ENCODE measurements at places on chromosomes 11 and 22. TPM values are rescaled to one million over a fixed set of nuclear protein-coding genes. Genes with fewer than 3 reads are reported as not detected.
A peak's percentile ranks its signal among the peaks of the same experiment; 100 is the strongest.

Gene TRIM3
- total RNA-seq: 8.2 TPM

GRCh38 chr11:64826578-64827450 is 16.5 kb upstream of the MEN1 start:
- peak; percentile 43 for DNase-seq

DNA sequence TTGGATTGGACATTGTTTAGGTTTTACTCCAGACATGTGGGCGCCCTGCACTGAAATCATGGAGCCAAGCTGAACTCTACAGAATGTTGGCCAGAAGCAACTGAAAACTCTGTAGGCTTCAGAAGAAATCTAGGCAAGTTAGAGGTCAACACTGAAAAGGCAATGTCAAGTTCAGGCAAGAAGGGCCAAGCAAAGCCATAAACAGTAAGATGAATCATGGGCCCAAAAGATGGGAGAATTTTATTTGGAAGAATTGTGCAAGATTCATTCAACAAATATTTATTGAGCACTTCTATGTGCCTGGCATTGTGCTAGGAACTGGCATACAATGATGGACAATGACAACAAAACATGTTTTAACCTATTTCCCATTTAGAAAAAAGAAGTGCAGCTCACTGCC is 10.9 kb downstream of the HOATZ start:
- DNase-seq: no peak

DNA sequence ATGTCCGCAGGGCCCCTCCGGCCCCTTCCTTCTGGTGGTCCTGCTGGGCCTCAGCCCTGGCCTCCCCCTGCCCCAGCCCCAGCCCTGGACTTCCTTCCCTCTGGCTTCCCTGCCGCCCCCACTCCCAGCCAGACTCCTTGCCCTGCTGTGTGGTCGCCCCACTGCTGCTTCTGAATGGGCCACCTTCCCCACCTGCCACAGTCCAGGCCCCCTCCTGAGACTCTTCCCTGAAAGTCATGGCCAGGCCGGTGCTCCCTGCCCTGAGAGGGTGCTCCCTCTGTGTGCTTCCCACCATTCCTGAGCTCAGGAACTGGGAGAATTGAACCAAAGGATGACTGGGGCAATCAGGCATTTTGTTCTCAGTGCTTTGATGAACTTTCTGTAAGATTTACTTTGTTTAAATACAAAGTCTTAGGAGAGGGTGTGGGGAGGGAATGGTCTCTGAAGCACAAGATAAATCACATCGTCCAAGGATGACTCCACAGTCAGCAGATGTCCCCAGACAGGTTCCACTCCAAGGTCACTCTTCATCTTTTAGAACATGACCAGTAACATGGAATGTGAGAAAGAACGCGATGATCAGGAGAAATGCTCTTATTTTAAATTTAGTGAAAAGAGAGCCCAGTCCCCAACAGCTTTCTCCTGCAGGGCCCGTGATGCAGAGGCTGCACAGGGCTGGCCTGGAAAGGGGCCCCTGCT is 774 bp downstream of the APOBEC3D start:
- DNase-seq: no peak

DNA sequence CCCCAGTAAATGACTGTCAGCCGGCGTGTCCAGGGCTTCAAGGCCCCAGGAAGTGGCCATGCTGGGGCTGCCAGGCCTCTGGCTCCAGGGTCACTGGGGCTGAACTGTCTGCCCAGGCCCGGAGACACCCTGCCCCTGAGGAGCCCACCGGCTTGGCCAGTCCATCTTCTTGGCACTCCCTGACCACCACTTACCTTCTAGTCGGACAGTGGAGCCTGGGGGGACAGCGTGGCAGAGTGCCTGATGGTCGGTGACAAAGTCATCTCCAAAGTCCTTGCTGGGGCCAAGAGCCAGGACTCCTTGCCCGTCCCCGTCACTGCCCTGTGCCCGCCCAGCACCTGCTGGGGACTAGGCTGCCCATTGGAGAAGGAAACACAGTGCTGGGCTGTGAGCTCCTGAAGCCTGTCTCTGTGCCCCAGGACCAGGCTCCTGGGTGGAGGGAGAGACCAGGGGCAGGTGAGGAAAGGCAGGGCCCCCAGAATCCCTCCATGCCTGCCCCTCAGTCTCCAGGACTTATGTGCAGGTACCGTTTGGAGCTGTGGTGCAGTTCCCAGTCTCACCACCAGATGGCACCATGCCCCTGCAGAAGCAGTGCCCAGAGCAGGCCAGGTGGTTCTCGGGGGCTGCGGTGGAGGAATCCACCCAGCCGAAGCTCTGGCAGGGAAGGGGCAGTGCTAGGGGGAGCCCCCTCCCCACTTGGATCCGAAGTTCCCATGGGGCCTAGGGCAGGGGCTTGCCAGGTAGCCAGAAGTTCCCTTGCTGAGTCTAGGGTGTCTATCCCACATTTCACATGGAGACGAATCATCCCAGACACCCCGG is 6.0 kb upstream of the CCDC188 start:
- DNase-seq: peak; percentile 100

- no peak for DNase-seq
Measured at GRCh38 chr11:129944696-129945095, 49.3 kb upstream of the NFRKB start.

GRCh38 chr22:24106385-24107381 is 74.6 kb upstream of the SUSD2 start:
- no peak for DNase-seq

DNA sequence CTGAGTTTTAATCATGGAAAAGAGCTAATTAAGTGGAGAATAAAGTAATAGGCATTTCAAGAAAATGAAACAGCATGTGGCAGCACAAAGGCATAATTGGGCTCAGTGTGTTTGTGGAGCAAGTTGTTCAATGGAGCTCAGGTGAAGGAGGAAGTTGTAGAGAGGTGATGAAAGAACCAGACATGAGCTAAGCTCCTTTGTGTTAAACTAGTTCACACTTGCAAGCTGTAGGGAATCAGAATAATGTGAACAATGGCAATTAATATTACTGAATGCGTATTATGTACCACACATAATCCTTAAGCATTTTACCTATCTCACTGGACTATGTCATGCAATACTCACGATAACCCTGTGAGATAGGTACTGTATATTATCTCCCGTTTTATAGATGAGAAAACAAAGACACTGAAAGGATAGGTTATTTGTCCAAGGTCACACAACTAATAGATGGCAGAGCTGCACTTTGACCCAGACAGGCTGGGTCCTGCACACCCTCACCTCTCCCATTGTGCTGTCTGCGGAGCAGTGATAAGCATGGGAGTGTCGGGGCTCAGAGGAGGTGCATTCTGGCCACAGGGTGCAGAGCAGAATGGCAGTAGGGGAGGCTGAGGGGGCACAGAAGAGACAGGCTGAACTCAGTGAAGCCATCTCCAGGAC is 8.9 kb downstream of the OLFML1 start:
- DNase-seq: no peak

DNA sequence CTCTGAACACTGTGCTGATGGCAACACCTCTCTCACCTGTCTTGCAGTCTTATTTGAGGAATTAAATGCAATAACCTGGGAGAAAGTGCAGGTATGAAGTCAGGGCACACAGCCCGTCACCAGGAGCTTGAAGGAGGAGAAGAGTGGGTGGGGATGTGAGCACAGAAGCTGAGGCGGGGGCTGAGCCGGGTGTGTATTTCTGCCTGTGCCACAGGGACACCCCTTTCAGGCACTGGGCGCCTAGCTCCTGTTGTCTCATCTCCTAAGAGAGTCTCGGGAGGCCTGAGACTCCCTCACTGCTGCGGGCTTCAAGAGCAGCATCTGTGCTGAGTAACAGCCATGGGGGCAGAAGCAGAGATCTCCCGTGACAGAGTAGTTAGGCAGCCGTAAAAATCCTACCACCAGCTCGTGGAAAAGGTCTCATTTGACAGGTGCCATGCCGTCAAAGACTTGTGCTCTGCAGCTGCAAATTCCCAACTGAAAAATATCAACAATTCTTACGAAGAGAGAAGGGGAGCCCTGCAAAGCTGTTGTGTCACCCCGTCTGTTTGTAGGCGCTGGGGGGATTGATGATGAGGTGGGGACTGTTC is 26.8 kb downstream of the PARVB start:
- DNase-seq: no peak
